ENCODE measurements at places on chromosomes 2 and 18. TPM values are rescaled to one million over a fixed set of nuclear protein-coding genes. Genes with fewer than 3 reads are reported as not detected.

GRCh38 chr2:188677142-188677541 lies 297.0 kb upstream of the COL3A1 start:
- no peaks in the 10 kb centered on the region for H3K4me1 ChIP-seq
- H3K27me3 ChIP-seq, result no peaks in the 10 kb centered on the region
- H3K27ac ChIP-seq, result no peak overlapping the region
- H3K36me3 ChIP-seq, result no peaks in the 10 kb centered on the region

Gene AOX1
- not detected for polyA plus RNA-seq

GRCh38 chr2:45403036-45403435 lies 208.0 kb downstream of the SRBD1 start:
- no peak overlapping the region for H3K4me3 ChIP-seq
- H3K4me1 ChIP-seq, result no peaks in the 10 kb centered on the region

Gene NOL4
- polyA plus RNA-seq, result not detected

Gene WDPCP
- 3.9 TPM for polyA plus RNA-seq

DNA sequence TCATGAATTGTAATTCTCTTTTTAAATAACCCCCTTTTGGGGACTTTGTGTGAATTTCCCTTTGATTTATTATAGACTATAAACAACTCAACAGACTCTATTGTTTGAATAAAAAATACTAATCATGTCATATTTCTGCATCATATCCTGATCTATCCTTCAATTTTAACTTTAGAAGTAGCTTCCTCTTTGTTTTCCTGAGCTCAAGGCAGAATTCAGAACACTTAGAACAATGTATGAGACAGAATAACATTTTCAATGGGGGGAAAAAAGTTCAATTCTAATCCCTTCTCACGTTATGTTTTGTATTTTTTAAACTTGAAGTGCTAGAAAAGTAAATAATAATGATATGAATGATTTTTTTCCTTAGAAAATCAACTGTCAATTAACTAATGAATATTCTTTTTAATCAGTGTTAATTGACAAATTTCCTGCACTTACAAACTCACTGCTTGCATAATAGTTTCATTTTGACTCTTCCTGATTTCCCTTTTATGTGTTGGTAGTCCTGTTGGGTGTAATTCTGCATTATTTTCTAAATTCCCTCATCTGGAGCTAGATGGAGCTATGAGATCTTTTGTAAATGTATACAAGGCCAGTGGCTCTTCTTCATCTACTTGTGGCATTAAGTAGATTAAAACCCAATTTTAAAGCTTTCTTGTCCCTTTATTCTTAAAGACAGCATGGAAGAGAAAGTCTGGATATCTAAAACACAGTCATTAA lies 326.1 kb downstream of the PARD3B start:
- no peak overlapping the region for H3K4me3 ChIP-seq
- H3K27me3 ChIP-seq, result no peaks in the 10 kb centered on the region
- no peak overlapping the region for H3K27ac ChIP-seq

DNA sequence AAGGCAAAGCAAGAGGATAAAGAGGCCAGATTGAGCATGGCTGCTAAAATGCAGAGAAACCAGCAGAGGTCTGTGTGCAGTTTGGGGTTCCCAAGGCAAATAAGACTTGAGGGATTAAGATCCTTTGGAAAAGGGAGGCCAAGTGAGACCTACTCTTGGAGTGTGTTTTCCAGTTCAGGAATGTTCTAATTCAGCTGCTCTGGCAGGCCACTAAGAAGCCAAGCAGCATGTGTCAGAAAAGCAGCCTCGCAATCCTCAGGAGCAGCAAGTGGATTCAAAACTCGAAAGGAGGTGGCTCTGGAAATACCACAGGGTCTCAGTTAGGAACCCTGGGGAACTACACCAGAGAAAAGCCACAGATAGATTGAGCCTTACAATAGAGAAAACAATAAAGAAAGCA lies 569.2 kb downstream of the METTL4 start:
- H3K4me3 ChIP-seq, result no peak overlapping the region
- H3K4me1 ChIP-seq, result no peaks in the 10 kb centered on the region
- no peaks in the 10 kb centered on the region for H3K36me3 ChIP-seq
- H3K27ac ChIP-seq, result no peak overlapping the region

GRCh38 chr18:78975699-78976335 lies 3.8 kb upstream of the SALL3 start:
- peaks cover 26% of the 10 kb centered on the region for H3K27me3 ChIP-seq
- no peak overlapping the region for H3K27ac ChIP-seq
- H3K4me1 ChIP-seq, result peaks cover 11% of the 10 kb centered on the region
- no peaks in the 10 kb centered on the region for H3K36me3 ChIP-seq
- no peak for DNase-seq

DNA sequence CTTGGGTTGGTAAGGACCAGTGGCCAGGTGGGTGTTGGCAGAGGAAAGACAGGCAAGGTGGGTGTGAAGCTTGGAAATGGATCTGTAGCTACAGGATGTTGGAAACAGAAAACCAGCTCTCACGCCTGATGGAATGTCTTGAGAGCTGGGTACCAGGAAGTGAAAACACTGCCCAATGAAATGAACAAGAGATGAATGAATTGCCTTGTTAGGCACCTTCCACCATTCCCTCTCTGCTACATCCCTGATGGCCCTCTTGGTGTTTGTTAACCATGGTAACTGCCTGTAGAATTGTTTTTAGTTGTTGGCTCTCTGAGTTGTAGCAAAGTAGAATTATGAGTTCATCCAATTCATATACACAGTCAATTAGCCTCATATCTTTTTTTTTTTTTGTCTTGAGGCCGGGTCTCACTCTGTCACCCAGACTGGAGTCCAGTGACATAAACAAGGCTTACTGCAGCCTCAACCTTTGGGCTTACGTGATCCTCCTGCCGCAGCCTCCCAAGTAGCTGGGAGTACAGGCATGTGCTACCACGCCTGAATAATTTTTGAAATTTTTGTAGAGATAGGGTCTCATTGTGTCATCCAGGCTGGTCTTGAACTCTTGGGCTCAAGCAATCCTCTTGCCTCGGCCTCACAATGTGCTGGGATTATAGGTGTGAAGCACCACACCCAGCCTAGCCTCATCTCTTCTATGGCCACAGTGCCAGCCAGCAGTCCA lies 9.5 kb downstream of the KCMF1 start:
- H3K27me3 ChIP-seq, result no peaks in the 10 kb centered on the region
- H3K36me3 ChIP-seq, result no peaks in the 10 kb centered on the region
- no peak overlapping the region for H3K27ac ChIP-seq

DNA sequence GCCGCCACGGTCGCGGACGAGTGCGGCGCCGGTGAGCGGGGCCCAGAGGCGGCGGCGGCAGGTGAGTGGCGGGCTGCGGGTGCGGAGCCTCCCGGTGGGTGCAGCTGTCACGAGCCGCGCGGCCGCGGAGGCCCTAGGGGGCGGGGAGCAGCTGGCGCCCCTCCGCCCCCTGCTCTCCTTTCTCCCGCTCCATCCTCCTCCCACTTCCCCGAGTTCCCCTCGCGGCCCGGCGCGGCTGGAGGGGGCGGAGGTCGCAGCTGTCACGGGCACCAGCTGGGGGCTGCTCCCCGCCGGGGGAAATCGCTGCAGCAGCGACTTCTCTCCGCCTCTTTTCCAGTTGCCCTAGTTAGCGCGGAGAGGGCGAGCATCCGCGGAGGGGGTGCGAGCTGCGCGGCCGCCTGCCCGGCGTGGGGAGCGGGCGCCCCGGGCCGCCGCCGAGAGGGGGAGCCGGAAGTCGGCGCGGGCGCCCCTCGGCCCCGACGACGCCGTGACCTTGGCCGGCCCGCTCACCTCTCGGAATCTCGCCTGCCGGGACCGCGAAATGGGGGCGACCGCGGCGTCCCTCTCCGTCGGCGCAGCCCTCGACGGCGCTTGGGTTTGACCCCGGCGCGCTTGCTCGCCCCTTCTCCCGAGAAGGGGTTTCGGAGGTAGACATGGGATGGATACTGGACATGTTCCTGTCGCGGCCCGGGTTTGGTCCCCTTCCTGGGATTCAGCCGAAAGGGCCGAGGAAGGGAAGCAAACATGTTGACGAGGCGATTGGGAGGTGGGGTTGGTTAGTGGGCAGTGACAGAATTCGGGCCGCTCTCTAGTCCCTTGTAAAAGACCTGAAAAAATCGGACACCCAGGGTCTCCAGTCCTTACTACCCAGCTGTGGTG lies 727 bp downstream of the NCOA1 start:
- peak overlapping the region; percentile 79 for H3K4me3 ChIP-seq
- peak overlapping the region; percentile 90 for H3K27ac ChIP-seq
- no peaks in the 10 kb centered on the region for H3K36me3 ChIP-seq
- H3K27me3 ChIP-seq, result no peaks in the 10 kb centered on the region
- peaks cover 39% of the 10 kb centered on the region for H3K4me1 ChIP-seq
- peak; percentile 68 for DNase-seq

DNA sequence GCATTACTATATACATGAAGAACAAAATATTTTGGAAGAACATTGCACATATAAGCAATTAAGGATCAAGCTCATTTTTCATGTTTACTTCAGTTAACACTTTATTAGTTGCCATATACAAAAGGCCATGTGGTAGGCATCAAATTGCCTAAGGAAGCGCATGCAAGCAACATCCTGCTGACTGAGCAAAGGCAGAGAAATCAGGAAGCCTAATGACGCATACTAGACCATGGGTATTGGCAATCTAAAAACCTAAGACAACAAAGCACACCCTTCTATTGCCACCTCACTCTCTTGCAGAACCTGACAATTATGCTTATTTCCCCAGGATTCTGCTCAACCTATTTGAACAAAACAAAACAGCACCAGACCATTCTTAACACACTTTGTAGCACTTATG lies 171.9 kb downstream of the STK39 start:
- H3K36me3 ChIP-seq, result peaks cover 15% of the 10 kb centered on the region
- H3K4me3 ChIP-seq, result no peak overlapping the region
- no peak for DNase-seq
- H3K27me3 ChIP-seq, result no peaks in the 10 kb centered on the region

Gene TBR1
- polyA plus RNA-seq, result not detected

DNA sequence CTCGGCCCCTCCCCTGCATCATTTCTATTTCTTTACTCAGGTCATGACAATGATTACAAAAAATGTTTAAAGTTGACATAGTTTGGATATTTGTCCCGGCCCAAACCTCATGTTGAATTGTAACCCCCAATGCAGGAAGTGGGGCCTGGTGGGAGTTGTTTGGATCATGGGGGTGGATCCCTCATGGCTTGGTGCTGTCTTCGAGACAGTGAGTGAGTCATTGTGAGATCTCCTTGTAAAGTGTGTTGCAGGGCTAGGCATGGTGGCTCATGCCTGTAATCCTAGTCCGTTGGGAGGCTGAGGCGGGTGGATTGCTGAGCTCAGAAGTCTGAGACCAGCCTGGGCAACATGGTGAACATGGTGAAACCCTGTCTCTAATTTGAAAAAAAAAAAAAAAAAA lies 9.2 kb upstream of the MAP4K4 start:
- H3K36me3 ChIP-seq, result no peaks in the 10 kb centered on the region
- no peak overlapping the region for H3K27ac ChIP-seq
- DNase-seq, result no peak
- peaks cover 3% of the 10 kb centered on the region for H3K4me1 ChIP-seq
- no peaks in the 10 kb centered on the region for H3K27me3 ChIP-seq

Gene KLHL14
- 0.20 TPM for polyA plus RNA-seq

DNA sequence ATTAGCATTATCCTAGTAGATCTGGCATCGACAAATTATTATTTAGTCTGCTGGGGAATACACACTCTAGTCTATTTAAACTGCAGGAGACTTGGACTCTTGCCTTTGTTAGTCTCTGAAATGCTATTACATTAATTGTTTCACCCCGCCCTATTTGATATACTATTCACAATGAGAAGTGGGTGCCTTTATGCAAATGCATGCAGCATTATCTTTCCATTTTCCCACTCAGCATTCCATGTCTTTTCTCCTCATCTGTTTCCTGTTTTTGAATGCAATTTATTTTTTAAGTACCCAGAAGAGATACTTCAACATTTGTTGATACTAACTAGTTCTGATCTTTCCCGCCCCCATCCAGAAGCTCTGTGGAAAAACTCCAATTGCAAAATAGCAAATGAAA lies 395.3 kb upstream of the NXPH2 start:
- H3K36me3 ChIP-seq, result no peaks in the 10 kb centered on the region
- H3K4me3 ChIP-seq, result no peak overlapping the region
- no peak overlapping the region for H3K27ac ChIP-seq
- no peak for DNase-seq
- H3K27me3 ChIP-seq, result no peaks in the 10 kb centered on the region

GRCh38 chr18:65568866-65569265 lies 181.9 kb upstream of the CDH7 start:
- no peaks in the 10 kb centered on the region for H3K36me3 ChIP-seq
- H3K4me3 ChIP-seq, result no peak overlapping the region
- no peak overlapping the region for H3K27ac ChIP-seq
- no peak for DNase-seq
- H3K4me1 ChIP-seq, result no peaks in the 10 kb centered on the region

DNA sequence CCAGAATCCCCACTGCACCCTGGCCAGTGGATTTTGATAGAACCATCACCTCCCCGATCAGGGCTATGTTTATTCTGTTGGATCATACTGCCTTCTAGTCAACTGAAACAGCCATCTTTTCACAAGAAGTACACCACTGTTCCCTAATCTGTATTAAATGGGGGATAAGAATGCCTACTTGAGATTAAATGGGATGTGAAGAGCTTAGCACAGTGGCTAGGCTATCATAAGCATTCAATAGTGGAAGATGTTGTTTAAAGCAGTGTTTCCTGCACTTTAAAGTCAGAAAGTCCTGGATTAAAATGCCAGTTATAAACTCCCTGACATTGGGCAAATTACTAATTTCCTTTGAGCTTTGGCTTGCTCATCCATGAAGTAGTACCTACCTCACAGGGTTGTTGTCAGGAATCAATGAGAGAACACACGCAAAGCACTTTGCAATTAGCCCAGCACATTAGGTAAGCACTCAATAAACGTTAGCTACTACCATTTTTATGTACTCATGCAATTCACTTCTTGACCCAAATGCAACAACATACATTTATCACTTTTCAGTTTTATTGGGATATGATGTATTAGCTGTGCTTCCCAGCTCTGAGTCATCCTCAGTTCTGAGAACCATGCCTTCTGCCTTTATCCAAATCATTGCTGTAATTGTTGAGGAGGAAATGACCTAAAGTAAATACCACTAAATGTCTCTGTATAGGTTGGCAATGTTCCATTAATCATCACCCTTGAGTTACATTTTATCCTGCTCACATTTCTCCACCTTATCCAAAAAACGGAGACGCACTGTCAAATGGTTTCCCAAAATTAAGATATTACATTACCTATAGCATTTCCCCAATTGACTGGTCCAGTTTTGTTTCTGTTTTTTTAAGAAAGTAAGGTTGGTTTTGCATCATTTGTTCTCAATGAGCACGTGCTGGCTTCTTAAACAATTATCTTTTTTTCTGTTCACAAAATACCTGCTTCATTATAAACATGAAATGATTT lies 2.1 kb downstream of the TMEM247 start:
- no peak overlapping the region for H3K4me3 ChIP-seq
- no peak overlapping the region for H3K27ac ChIP-seq
- no peak for DNase-seq
- no peaks in the 10 kb centered on the region for H3K36me3 ChIP-seq
- no peaks in the 10 kb centered on the region for H3K27me3 ChIP-seq

GRCh38 chr2:3461801-3462492 lies 57.4 kb downstream of the ADI1 start:
- peaks cover 49% of the 10 kb centered on the region for H3K36me3 ChIP-seq
- no peak overlapping the region for H3K4me3 ChIP-seq
- no peak overlapping the region for H3K27ac ChIP-seq
- peak; percentile 75 for DNase-seq

- H3K4me1 ChIP-seq, result no peaks in the 10 kb centered on the region
- H3K4me3 ChIP-seq, result no peak overlapping the region
- H3K27me3 ChIP-seq, result peaks cover 19% of the 10 kb centered on the region
- no peak for DNase-seq
- H3K36me3 ChIP-seq, result no peaks in the 10 kb centered on the region
Measured at GRCh38 chr2:61771904-61772845, 81.7 kb downstream of the FAM161A start.

- H3K4me1 ChIP-seq, result no peaks in the 10 kb centered on the region
- no peak overlapping the region for H3K4me3 ChIP-seq
- DNase-seq, result no peak
- H3K36me3 ChIP-seq, result peaks cover 55% of the 10 kb centered on the region
Measured at GRCh38 chr18:62577765-62578164, 54.9 kb downstream of the ZCCHC2 start.

Gene IL1RL1
- polyA plus RNA-seq, result not detected

Data from CD4-positive, CD25-positive, alpha-beta regulatory T cell (primary cell).